Stimulated activated CD4-positive, alpha-beta T cell treated with anti-CD3 and anti-CD28 coated beads, TNF-alpha, amount 100 ng/mL, for 1 hour (primary cell): ENCODE measurements at places on chromosomes 2 and 18.

DNA sequence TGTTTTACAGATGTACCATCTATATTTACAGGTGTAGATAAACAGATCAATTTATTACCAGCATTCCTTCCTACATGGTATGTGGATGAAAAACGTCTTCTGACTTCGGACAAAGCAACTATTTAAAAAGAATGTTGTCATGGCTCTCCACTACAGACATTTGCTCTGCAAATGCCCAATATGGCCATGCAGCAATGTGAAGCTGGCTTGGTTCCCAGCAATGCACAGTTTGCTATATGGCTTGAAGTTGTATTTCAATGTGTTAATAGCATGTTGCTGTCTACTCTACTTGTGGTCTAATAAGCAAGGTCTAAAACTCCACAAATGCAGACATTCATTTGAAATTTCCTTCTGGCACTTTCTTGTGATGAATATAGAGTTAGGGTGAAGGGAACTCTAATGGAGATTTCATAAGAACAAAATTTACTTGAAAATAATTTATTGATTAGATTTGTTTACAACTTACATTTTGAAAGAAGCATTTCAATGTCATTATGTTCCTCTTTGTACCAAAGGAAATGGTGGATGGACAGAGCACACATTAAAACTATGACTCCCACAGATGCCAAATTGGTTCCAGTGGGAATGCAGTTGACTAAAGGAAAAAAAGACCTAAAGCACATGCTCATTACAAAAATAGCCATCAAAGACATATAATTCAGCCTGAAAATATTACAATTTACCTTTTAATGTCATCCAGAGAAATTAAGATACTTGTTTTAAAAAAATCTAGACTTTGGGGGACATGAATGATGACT lies 234.0 kb downstream of the DYM start:
- no peak for DNase-seq

DNA sequence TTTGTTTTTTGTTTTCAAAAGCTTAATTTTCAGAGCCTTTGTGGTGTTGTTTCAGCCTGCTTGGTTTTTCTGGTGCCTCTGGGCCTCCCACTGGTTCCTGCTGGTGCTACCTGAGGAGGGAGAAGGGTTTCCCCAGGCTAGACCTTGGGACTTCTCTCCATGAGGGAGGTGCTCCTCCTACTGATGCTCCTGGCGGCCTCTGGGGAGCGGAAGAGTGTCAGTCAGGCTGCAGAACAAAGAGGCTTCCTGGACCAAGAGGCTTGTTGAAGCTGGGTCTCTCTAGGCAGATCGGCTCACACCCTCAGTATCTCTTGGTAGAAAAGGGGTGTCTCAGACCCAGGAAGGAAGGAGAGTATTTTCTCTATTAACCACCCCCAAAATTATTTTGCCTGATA lies 32.2 kb downstream of the RFX8 start:
- no peak for DNase-seq

DNA sequence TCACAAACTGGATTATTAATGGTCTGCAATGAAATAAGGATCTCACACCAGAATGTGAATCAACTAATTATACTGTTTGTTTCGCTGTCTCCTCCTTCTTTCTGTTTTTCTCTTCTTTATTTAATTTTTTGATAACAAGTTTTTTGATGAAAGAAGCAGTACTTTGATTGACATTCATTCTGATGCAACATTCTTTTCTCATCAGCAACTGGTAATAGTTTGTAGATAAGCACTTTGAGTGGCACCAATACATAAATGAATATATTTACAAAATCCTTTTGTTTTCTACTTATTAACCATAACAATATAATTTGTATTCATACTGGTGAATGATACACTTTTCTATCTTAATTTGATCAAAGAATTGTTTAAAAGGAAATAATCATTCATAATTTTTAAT lies 115.3 kb upstream of the FAM117B start:
- no peak for DNase-seq

GRCh38 chr2:71072492-71072891 lies 4.0 kb downstream of the NAGK start:
- DNase-seq: no peak

- DNase-seq: no peak
These were observed 41.4 kb downstream of the FMNL2 start for GRCh38 chr2:152376385-152376784.

- DNase-seq: no peak
These were observed 120.9 kb upstream of the DCC start for GRCh38 chr18:52219102-52219501.

GRCh38 chr2:238811759-238812158 lies 36.1 kb upstream of the TWIST2 start:
- no peak for DNase-seq

DNA sequence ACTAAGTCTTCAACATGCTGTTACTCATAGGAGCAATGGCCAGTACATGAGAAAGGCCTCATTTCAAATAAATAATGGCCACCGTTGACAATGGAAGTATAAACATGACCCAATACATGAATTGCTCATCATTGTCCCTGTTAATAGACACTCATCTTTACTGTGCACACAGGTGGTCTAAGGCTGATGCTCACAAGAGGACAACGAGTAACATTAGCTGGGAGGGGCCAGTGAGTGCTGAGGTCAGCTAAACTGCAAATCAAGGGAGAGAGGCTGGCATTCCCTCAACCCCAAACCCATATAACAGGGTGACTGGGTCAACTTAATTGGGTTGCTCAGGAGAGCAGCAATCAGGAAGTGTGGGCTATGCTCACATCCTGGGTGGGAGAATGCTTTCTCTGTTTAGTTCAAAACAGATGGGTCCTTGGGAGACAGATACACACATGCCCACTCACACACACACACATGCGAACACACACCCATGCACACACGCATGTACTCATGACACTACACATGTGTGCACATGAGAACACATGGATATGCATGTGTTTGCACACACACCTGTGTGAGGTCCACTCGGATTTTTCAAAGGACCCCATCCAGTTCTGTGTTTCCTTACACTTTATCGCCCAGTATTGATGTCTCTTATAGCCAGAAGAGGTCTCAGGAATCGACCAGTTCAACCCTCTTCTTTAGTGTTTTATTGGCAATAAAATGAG lies 172.0 kb downstream of the INHBB start:
- DNase-seq: no peak

GRCh38 chr2:157837851-157838441 lies 38.2 kb downstream of the ACVR1 start:
- DNase-seq: no peak

- DNase-seq: no peak
These were observed 71.8 kb downstream of the TGOLN2 start for GRCh38 chr2:85255813-85256594.

- no peak for DNase-seq
These were observed 218.2 kb downstream of the KLHL29 start for GRCh38 chr2:23603156-23603555.

DNA sequence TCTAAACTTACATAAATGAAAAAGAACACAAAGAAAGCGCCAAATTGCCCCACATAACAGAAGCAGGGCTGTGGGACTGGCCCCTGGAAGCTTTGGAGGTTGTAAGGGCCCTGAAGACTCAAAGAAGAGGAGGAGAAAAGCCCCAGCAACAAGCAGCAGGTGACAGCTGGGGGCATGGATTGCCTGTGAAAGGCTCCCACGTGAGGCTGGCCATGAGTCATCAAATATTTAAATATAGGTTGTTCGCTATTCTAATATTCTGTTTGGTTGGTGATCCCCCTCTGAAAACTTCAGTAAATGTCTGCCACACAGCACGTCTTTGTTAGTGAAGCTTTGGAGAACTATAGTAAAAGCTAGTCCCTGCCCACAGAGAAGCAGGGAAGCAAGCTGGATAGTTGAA lies 132.4 kb downstream of the MREG start:
- no peak for DNase-seq

- DNase-seq: no peak
These were observed 16.3 kb upstream of the OTOF start for GRCh38 chr2:26494199-26494598.

DNA sequence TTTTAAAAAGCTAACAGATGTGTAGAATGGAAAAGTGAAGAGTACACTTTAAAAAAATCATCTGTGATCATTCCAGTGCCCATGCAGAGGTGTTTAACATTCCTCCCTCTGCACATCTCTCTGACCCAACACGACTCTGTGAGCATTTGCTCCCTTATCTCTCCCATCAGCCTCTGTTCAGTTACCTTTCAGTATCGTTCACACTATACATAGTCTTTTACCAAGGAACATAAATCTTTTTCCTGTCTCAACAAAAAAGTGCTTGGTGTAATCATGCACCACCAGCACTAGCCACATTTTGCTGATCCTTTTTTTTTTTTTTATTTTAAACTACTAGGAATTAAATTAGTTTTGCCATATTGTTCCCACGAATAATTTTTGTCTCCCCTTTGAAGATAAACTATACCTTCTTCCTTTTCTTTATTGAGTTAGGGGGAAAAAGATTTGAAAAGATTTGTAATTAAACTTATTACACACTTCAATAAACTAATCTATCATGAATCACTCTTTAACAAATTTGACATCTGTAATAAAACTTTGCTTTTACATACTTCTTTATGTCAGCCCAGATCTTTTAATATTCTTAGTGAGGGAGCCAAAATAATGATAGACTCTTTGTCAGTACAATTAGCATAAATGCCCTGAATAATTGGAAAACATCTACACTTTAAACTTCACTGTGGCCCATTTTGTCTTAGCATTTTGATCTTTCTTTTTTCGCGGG lies 489.8 kb upstream of the FANCL start:
- DNase-seq: no peak

GRCh38 chr2:183081911-183082310 lies 3.4 kb downstream of the DUSP19 start:
- DNase-seq: no peak

DNA sequence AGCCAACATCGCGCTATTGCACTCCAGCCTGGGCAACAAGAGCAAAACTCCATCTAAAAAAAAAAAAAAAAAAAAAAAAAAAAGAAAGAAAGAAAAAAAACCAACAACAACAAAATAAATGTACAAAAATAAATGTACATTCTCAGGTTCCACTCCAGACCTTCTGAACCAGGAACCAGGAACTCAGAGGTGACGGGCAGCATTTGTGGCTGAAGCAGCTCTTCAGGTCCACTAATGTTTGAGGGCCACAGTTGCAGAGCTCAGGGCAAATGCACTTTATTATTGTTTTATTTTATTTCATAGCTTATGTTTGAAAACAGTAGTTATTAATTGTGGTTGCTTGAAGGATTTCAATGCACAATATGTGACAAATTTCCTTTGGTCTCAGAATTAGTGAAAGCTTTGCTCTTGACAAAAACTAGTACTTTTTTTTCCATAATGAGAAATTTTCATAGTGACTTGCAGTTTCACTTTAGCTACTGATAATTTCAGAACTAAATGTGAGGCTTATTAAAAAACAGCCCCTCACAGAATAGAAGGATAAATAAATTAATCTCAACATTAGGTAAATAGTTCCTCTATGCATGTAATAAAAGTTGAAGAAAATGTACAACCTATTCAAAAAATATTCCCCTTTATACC lies 378.4 kb upstream of the SPHKAP start:
- DNase-seq: no peak
